ENCODE measurements at places on chromosomes 16 and 17.

- DNase-seq, result peak; percentile 11
These were observed 1.6 kb upstream of the DUSP14 start for GRCh38 chr17:37488009-37488604.

DNA sequence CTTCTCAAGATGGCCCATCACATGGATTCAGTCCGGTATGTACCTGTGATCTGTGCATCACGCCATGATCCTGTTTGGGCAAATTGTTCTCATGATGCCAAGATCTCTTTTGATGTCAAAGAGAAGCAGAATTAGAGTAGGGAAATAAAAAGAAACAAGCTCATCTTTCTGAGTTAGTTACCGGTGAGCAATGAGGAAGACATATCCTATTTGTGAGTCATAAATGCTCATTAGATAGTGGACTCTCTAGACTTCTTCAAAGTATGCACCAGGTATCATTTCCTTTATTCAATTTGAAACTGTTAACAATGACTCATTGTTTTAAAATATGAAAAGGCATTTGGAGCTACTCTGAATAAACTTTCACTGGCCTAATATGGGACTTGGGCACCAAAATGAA, 8.0 kb upstream of the KRTAP4-12 start:
- no peak for DNase-seq

- DNase-seq, result no peak
These were observed 208.3 kb downstream of the NPIPB11 start for GRCh38 chr16:29198231-29198630.

- no peak for DNase-seq
These were observed 51.6 kb downstream of the DNAH17 start for GRCh38 chr17:78525511-78526160.

DNA sequence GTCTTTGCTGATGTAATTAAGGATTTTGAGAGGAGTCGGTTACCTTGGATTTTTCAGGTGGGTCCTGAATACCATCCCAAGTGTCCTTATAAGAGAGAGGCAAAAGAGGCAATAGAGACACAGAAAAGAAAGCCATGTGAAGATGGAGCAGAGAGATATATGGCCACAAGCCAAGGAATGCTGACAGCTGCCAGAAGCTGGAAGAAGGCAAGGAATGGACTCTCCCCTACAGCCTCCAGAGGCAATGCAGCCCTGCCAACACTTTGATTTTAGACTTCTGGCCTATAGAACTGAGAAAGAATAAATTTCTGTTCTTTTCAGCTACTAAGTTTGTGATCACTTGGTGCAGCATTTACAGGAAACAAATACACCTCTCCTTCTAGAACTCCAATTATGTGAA, 8.2 kb upstream of the RNFT1 start:
- DNase-seq, result no peak

DNA sequence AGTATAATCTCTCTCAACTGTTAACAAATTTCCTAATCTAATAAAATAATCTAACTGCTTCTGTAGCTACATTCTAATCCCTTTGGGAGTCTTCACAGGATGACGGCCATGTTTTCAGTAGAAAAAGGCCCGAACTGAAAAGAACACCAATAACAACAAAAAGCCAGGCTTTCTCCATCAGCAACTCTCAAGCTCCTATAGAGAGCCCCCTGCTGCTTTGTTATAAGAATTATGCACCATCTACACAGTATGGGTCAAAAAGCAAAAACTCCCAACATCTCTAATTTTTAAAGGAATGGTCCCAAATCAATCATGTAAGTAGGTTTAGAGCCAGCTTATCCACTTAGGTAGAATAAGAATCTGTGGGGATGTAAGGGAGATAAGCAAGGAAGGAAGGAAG, 163.6 kb upstream of the C17orf78 start:
- DNase-seq, result no peak

DNA sequence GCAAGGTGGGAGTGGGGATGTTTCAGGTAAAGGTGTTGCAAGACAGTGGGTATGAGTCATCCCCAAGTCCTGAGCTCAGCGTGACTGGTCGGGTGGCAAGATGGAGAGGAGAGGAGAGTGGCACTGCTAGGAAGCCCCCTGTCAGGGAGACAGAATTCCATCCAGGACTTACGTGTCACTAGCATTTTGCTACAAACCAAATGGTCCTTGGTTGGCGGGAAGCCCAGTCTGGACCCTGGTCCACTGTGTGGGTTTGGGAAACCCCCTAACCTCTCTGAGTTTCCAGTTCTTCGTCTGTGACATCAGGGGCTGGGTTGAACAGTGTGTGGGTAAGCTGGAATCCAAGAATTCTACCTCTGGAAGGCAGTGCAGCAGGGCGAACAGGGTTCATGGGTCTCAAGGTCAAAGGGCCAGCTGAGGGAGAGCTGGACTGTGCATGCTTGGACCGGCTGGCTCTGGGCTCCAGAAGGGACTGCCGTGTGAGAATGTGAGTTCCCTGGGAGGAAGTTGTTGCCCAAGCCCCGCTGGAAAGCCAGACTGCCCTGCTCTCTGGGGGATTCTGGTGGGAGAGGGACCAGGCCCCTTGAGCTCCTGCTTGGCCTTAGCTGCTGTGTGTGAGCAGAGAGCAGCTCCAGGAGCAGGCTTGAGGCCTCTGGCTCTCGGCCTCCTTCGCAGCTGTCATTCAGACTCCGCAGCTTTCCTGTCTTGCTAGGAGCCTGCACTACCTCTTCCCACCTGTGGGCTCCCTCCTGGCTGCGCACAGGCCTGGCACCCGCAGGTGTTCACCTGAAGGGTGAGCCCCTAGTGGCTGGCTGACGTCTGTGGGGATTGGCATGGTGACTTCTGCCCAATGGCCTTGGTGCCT, 84.6 kb downstream of the NT5M start:
- DNase-seq, result peak; percentile 17

DNA sequence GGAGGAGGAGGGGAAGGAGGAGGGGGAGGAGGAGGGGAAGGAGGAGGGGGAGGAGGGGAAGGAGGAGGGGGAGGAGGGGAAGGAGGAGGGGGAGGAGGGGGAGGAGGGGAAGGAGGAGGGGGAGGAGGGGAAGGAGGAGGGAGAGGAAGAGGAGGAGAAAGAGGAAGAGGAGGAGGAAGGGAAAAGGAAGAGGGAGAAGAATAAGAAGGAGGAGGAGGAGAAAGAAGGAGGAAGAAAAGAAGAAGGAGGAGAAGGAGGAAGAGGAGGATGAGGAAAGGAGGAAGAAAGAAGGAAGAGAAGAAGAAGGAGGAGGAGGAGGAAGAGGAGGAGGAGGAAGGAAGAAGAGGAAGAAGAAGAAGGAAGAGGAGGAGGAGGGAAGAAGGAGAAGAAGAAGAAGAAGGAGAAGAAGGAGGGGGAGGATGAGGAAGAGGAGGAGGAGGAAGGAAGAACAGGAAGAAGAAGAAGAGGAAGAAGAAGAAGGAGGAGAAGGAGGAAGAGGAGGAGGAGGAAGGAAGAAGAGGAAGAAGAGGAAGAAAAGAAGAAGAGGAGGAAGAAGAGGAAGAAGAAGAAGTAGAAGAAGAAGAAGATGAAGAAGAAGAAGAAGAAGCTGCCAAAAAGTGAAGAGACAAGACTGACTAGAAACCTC, 103.8 kb downstream of the C16orf78 start:
- no peak for DNase-seq

- no peak for DNase-seq
These were observed 1224.6 kb downstream of the CDH8 start for GRCh38 chr16:60811657-60812056.

DNA sequence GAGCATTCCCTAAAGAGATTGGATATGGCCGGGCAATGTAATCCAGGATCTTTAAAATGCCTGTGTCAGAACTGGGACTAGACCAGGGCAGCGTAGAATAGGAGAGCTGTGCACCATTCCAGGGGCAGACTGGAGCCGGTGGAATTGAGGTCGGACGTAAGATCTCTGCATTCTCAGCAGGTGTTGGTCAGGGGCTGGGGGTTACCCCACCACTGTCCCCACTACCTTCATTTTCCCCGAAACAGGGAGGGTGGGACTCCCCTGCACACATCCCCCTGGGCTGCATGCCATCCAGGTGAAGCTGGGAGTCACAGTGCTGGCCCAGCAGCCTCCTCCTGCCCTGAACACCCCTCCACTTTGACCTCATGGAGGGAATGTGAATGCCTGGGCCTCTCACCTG, 17.8 kb downstream of the OSBPL7 start:
- DNase-seq, result no peak

GRCh38 chr16:9755081-9755480, 427.1 kb downstream of the GRIN2A start:
- no peak for DNase-seq

- DNase-seq, result peak; percentile 36
These were observed 43.2 kb downstream of the C16orf82 start for GRCh38 chr16:27109666-27110523.

DNA sequence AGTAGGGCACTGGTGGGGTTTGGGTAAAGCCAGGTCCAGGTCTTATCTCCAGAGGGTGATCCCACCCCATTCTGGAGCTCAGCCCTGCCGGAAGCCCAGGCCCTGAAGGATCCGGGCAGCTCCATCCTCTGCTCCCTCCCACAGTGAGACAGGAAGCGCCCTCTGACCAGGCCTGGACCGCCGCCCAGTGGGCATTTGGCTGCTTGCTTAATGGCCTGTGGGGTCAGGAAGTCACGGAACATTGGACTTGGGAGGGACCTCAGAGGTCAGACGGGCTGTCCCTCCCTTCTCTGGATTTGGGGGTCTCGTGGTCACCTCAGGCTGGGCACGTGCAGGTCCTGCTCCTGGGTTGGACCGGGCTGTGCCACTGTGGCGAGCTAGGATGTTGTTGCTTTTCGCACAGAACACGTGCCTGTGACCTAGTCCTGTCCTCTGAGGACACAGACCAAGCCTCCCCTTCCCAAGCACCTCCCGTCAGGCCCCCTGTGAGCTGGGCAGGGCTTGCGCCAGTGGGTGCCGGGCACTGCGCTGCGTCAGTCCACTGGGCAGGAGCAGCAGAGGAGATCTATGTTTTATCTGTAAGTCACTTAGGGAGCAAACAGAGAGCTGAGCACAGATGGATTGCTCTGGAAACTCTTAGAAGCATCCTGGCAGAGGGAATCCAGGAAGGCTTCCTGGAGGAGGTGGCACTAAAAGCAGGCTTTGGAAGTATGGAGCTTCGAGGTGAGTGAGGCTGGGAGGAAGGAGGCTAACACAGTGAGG, 49.4 kb upstream of the GSE1 start:
- DNase-seq, result no peak
